ENCODE measurements at places on chromosomes 3 and 15.
A peak's percentile ranks its signal among the peaks of the same experiment; 100 is the strongest.

- no peak for DNase-seq
Observed at GRCh38 chr3:15520804-15521572, 518 bp downstream of the COLQ start.

DNA sequence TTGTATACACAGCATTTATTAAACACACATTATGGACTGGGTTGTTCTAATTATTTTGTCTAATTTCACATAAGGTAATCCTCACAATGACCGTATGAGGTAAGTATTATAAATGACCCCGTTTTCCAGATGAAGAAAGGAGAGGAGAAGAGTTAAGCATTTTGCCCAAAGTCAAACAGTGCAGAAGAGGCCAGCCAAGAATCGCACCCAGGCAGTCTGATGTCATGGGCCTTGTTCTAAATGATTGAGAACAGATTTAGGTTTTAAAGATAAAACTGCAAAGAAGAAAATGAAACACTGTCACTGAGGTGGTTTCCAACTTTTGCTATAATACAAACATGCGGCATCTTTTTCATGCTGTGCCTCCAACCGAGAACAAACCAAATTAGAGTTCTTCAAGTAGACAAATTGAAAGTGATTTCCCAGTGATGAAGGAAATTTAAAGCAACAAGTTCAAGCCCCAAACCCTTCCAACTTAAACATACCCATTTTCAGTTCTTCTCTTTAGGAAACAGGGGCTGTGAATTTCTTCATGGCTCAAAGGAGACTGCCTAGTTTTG, 155.3 kb downstream of the THRB start:
- peak; percentile 46 for DNase-seq

DNA sequence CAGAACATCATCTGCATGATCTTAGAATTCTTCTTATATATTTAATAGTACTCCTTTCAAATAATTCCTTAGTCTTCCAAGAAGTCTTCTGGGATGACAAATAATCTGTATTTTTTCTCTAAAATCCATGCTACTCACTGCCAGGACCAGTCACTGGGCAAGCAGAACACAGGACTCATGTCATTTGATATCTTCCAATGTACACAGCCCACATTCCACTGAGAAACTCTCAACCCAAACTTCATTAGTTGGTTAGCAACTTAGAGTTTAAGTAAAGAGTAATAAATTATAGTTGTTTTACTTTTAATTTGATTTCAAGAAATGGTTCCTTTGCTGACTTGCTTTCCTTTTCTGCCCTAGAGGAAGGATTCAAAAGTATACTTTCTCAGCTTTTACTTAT, 317.0 kb downstream of the VGLL3 start:
- no peak for DNase-seq

GRCh38 chr3:35777563-35778554, 138.5 kb downstream of the ARPP21 start:
- DNase-seq = peak; percentile 86

- no peak for DNase-seq
Observed at GRCh38 chr15:100885116-100885515, 5.5 kb downstream of the ALDH1A3 start.

GRCh38 chr3:107265526-107265925, 111.7 kb upstream of the CCDC54 start:
- no peak for DNase-seq

GRCh38 chr15:22936577-22937472, 43.3 kb downstream of the CYFIP1 start:
- DNase-seq = no peak

DNA sequence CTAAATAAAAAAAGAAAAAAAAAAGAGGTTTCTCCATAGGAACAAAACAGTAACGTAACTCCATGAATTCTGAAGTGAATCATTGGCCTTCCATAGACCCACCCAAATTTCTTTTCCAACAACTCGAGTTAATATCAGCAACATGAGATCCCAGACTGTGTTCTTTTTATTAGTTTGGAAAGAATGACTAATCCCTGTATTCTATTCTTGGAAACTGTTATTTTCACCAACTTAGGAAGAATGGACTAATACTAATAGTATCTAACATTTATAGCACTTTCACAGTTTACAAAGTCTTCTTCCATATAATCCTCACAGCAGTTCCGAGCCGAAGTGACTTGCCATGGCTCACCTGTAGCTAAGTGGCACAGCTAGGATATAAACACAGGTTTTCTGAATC, 72.7 kb upstream of the SLC4A7 start:
- no peak for DNase-seq

GRCh38 chr15:69217381-69217780, 56.9 kb downstream of the GLCE start:
- no peak for DNase-seq

DNA sequence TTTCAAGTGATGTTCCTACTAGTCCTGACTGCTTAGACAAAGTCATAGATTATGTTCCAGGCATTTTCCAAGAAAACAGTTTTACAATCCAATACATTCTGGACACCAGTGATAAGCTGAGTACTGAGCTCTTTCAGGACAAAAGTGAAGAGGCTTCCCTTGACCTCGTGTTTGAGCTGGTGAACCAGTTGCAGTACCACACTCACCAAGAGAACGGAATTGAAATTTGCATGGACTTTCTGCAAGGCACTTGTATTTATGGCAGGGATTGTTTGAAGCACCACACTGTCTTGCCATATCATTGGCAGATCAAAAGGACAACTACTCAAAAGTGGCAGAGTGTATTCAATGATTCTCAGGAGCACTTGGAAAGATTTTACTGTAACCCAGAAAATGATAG, 3.8 kb downstream of the TIPARP start:
- DNase-seq = no peak

- no peak for DNase-seq
Observed at GRCh38 chr15:66772604-66773128, 70.6 kb downstream of the SMAD6 start.

GRCh38 chr3:42901073-42901415, 4.9 kb upstream of the ZNF662 start:
- DNase-seq = no peak

- no peak for DNase-seq
Observed at GRCh38 chr3:4670352-4670751, 177.2 kb downstream of the ITPR1 start.

- no peak for DNase-seq
Observed at GRCh38 chr15:84819791-84820190, 2.6 kb downstream of the ALPK3 start.

DNA sequence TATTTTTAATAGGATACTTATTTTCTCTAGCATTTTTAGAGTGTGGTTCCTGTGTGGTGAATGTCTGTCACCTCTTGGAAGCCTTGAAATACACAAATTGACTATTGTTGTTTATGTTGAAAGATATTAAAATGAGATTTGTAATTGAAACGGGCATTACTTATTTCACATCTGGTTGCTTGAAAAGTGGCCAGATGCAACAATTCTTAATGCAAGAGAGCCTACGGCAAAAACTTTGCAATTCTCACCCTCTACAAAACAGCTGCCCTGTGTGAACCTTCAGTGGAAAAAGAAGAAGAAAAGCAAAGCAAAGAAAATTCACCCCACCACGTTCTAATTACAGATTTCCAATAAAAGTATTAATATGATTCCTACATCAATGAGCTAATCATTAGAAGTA, 46.6 kb downstream of the PPARG start:
- no peak for DNase-seq

- no peak for DNase-seq
Observed at GRCh38 chr15:90064911-90065681, 37.2 kb downstream of the IDH2 start.

GRCh38 chr3:50171540-50172301, 16.6 kb downstream of the SEMA3F start:
- no peak for DNase-seq

DNA sequence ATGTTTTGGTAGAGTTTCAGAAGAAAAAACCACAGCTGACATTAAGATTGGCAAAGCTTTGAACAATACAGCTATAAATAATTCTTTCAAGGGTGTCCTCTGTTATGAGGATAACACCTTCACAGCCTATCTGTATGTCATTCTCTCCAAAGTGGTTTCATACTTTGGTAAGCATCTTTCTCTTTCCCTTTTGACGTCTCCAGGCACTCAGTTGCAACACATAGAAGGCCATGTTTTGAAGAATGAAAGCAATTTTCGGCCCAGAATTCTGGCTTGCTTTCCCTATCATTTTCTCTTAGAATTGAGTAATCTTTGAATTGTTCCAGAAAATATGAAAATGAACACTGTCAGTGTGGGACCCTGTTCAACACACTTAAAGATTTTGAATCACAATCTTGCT, 200.0 kb upstream of the CBLB start:
- no peak for DNase-seq

DNA sequence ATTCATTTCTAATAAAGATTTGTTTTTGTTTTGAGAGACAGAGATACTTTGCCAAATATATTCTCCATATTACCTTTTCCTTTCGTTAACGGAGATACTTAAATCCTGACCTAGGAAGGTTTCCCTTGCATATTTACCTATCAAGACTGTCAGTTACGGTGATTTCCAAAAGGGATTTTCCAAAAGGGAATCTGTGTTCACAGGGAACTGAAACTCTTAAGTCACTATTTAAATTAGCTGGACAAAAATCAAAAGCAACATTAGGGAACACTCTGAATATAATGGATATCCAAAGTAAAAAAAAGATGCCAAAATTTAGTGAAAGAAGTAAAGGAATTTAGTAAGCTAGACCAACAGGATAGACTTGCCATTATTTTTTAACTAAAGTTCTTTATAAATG, 576 bp downstream of the LRRFIP2 start:
- DNase-seq = no peak

DNA sequence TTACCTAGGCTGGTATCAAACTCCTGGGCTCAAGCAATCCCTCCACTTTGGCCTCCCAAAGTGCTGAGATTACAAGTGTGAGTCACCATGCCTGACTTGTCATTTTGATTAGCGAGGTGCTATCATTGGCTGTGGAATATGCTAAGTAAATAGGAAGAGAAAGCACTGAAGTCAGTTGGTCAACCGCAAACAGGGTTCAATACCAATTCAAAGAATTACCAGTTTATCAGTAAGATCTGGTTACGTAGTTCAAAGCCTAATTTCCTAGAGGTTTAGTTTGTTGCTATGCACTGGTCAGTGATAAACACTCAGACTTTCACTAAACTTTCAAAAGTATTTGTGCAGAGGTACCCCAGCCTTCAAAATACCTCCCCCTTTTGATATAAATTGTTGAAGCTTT, 29.5 kb downstream of the GLB1 start:
- DNase-seq = no peak

DNA sequence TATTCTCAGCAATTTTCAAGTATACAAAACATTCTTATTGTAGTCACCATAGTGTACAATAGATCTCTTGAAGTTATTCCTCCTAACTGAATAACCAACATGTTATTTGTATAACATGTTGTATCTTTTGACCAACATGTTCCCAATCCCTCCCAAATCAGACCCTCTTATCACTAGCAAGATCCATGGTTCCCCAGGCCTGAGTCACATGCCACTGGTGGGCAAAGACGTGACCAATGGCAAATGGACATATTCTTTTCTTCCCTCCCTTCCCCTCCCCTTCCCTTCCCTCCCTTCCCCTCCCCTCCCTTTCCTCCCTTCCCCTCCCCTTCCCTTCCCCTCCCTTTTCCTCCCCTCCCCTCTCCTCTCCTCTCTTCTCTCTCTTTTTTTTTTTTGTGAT, 45.4 kb downstream of the AMOTL2 start:
- no peak for DNase-seq

DNA sequence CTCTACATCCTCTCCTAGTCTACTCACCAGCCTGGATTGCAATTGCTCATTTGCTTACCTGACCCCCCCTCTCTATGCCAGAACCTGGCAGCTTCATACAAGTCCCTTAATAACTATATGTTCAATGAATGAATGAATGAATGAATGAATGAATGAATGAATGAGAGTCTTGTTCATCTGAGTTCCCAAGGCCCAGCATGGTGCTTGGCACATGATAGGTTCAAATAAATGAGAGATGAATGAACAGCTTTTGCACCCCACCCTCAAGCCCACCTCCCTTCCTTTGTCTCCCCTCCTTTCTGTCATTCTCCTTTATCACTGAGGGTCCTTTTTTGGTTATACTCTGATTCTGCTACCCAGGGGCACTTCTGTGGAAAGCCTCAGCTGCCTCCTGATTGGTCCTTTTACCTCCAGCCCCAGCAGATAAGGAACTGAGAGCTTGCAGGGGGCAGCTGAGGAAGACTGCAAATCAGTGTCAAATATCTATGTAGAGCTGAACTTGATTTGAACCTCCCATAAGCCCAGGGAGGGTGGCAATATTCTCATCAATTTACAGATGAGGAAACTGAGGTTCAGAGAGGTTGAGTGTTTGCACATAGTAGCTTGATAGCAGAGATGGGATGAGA, 54.1 kb upstream of the CHRNB4 start:
- no peak for DNase-seq

DNA sequence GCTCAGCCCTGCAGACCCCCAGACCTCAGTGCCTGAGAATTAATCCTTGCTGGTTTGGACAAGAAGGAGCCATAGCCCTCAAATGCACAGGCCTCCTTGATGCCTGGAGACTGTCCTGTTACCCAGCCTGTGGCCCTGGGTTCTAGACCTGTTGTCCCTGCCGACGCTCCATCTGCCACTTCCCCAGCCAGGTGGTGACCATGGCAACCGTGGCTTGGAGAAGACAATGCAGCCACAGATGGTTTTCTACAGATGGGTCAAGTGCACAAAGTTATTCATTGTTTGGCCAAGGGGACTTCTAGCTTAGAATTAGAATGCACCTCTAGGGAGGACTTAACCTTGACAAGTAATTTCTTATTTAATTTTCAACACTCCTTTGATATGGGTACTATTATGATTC, 297.1 kb downstream of the UACA start:
- DNase-seq = no peak

- no peak for DNase-seq
Observed at GRCh38 chr3:123678108-123678511, 93.3 kb upstream of the HACD2 start.

- DNase-seq = no peak
Observed at GRCh38 chr15:69804786-69805185, 292.9 kb downstream of the TLE3 start.

DNA sequence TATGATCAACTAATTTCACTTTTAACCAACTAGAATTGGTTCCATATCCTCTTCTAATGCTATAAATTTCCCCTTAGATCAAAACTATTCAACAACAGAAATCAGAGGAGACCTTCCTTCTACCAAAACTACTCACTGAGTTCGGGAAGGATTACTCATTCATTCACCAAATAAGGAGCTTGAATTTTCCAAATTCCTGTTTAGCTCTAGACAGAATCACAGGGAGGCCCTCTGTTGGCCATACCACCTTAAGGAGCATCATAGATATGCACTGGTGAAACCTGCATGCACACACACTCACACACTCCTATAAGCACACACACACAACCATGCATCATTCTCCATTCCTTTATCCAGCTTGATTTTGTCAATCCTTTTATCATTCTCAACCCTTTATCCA, 49.0 kb downstream of the SUCLG2 start:
- DNase-seq = no peak
